Mucosa of gallbladder (tissue), 1 donor: ENCODE measurements at places on chromosomes 4 and X. TPM values are rescaled to one million over a fixed set of nuclear protein-coding genes. Genes with fewer than 3 reads are reported as not detected.

The TCEAL9 gene
- total RNA-seq, result 28.4 TPM

The SPANXA2 gene
- total RNA-seq, result not detected

The RHOH gene
- 7.9 TPM for total RNA-seq

The PLXNA3 gene
- 75.6 TPM for total RNA-seq

The NPY1R gene
- 6.3 TPM for total RNA-seq

The PIR gene
- 25.1 TPM for total RNA-seq

The GPR34 gene
- total RNA-seq, result 20.9 TPM

The UGT2A1 gene
- total RNA-seq, result not detected

The BTC gene
- total RNA-seq, result 10.3 TPM

The MXRA5 gene
- 5.3 TPM for total RNA-seq

The GAK gene
- 151 TPM for total RNA-seq

The ARX gene
- total RNA-seq, result not detected

The SOWAHB gene
- total RNA-seq, result 11.7 TPM

The ATOH1 gene
- not detected for total RNA-seq

The PHOX2B gene
- 0.26 TPM for total RNA-seq

The SSX1 gene
- not detected for total RNA-seq

The GAGE13 gene
- total RNA-seq, result 0.63 TPM

The MAGEB17 gene
- total RNA-seq, result not detected

The MAP3K15 gene
- 0.12 TPM for total RNA-seq

The CPZ gene
- 6.3 TPM for total RNA-seq

The MAGED4 gene
- 48.7 TPM for total RNA-seq

The TMPRSS11F gene
- total RNA-seq, result not detected
